T-cell (primary cell): ENCODE measurements at places on chromosomes 1 and 21. TPM values are rescaled to one million over a fixed set of nuclear protein-coding genes. Genes with fewer than 3 reads are reported as not detected.
A peak's percentile ranks its signal among the peaks of the same experiment; 100 is the strongest.

DNA sequence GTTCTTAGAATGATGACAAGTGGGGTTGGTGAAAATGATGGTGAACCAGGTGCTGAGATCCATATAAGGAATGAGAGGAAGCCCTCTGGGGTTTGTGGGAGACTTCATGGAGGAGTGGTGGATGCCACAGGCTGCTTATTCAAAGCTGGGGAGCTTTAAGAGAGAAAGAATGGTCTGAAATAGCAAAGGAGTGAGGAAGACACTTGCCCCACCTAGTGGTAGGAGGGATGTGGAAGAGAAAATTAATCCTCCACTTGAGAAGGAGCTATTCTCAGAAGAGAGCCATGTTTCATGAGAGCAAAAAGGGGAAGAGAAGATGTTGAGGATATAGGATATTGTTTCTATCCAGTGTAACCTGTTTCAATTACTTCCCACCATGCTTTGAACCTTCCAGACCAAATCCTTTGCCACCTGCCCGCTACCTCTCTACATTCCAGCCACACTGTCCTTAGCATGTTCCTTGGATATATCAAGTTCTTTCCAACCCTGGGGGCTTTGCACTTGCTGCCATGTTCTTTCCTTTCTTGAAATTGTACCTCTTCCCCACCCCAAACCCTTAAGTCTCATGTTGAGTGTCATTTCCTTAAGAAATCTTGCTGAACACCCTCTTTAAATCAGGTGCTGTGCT is 19.6 kb upstream of the ZNF648 start:
- no peak for DNase-seq

DNA sequence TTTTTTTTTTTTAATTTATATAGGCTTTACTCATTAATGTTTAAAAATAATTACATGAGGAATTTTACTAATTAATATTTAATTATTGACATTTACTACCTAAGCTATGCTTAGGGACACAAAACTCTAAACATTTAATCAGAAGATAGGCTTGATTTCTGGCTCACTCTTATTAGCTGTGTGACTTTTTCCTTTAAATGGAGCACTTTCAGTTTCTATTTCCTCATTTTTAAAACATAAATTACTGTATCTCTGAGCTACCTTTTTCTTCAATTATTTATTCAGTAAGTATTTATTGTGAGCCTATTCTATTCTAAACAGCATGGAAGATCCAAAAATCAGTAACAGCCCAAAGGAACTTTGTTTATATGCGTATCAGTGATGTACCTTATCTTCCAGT is 40.5 kb downstream of the MAP3K7CL start:
- no peak for DNase-seq

The OR2L5 gene
- total RNA-seq, result 0.09 TPM

DNA sequence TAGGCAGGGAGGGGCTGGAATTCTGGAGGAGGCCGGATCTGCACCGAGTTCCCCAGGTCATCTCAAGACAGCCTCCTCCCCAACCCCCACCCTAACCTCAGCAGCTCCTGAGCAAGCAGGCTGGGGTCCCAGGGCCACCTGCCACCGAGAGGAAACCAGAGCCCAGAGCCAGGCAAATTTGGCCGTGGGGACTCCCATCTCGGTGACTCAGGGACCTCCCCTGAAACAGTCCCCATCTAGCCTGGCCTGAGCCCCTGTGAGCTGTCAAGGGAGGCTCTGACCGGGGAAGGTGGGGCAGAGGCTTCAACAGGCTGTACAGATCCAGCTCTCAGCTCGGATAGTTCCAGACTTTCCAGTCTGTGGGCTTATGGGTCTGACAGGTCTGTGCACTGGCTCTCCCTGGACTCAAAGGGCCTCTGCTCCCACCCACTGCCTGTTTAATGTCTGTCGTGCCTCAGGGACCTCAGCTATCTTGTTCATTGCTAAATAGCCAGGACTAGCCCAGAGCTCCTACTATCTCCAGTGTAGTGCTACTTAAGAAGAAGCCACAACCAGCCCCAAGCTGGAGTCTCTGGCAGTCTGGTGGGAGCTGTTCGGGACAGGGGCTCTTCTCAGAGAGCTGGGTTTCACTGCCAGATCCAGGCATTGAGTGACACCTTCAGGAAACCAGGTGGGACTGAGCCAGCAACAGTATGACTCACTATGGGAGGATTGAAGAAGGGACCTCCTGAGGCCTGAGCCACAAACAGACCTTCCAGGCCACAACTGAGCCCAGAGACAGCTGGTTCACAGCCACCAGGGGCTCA is 25.6 kb downstream of the MATN1 start:
- DNase-seq, result no peak

The SLC2A5 gene
- 0.38 TPM for total RNA-seq

GRCh38 chr1:214281720-214282629 is 1.0 kb downstream of the SMYD2 start:
- no peak for DNase-seq

The CLDN8 gene
- not detected for total RNA-seq

DNA sequence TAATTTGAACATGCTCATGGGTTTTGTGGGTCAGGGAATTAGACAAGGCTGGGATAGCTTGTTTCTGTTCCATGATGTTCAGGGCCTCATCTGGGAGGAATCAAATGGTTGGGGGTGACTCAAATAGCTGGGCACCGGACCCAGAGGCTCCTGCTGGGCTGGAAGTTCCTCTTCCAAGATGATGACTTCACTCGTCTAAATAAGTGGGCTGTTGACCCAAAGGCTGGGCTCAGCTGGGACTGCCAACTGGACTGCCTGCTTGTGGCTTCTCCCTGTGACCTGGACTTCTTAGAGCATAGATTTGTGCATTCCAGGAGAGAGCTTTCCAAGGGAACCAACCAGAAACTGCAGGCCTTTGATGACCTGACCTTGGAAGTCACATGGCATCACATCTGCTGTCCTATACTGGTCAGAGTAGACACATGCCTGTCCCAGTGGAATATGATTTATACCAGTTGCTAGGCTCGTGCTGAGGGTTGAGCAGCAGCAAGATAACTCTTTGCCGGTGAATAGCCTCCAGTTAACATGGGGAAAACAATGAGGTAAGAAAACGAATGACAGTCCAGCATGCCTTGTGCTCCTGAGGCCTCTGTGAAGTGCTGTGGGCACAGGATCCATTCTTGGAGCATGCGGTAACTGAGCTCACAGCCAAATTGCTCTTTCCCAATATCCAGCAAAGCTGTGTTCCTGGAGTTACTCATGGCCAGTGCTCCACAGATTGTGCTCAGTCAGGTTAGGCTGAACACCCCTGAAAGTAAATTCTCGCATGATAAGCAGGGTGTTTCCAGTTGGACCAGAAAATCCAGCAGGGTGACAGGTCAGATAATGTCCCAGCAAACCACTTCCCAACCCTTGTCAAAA is 272.9 kb upstream of the TMEM51 start:
- DNase-seq, result no peak

The CADM3 gene
- not detected for total RNA-seq

DNA sequence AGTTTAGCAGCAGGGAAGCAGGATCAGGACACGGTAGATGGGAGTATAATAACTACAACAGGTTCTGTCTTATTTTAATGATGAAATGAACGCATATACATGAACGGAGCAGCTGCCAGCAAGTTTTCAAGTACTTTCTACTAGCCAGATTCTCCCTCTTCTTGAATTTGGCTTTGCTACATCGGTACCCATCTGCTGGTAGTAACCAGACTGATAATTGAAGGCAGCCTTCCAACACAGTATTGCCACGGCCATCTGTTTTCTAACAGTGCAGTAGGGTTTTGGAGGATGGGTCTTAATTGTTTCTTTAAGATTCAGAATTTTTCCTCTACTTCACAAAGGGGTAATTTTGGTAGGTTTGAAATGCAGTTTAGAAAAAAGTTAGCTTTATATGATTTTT is 33.4 kb downstream of the CENPF start:
- DNase-seq, result no peak

GRCh38 chr1:228801068-228801467 is 65.8 kb downstream of the RHOU start:
- no peak for DNase-seq

DNA sequence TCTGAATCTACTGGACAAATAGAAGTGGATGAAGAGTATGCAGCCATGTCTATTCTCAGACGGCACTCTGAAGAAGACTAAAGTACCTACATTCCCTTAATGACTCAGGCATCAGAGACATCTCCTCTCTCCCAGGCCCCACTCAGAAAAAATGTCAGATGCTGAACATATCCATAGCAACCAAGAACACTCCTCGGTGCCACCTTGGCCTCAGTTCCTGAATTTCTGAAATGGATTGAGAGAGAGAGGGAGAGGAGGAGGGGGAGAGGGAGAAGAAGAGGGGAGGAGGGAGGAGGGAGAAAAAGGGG is 16.0 kb upstream of the OVAAL start:
- DNase-seq, result no peak

The PPFIA4 gene
- total RNA-seq, result 1.7 TPM

The CCDC27 gene
- total RNA-seq, result not detected

DNA sequence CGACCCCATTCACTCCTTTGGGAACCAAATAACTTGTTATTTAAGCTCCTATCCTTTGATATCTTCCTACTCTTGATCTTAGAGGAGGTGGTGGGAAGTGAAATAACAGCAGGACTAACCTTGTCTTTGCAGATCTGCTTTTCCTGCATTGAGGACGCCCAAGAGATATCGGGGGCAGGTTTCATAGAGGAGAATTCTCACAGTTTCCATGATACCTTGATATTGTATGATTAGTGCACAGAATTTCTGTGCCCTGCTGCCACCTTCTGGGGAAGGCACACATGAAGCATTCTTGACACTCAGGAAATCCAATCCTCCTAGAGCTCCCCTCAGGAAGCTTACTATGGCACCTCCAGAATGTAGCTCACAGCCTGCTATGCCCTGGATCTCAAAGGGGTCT is 1.6 kb downstream of the CD1B start:
- DNase-seq, result no peak

- DNase-seq, result peak; percentile 47
Measured at GRCh38 chr1:40381268-40382107, 8.0 kb downstream of the SMAP2 start.

- no peak for DNase-seq
Measured at GRCh38 chr1:101198842-101199636, 37.8 kb upstream of the S1PR1 start.

DNA sequence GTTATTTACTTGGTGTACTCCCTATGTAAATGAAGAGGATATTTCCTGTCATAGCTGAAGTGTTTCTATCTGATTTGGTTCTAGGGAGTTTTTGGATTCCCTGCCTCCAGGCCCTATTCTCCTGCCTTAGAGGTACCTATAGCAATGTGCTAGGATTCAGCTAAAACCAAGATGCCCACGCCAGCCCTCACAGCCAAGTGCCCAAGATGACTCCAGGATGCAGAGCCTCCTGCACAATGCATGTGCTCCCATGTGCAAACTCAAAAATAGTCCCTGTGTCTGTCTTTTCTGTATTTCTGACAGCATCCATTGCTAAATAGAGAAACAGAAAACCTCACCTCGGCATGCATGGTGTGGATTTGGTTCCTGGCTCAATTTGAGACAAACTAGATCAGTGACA is 887 bp upstream of the TARBP1 start:
- DNase-seq, result no peak

The SLC22A15 gene
- 0.84 TPM for total RNA-seq

DNA sequence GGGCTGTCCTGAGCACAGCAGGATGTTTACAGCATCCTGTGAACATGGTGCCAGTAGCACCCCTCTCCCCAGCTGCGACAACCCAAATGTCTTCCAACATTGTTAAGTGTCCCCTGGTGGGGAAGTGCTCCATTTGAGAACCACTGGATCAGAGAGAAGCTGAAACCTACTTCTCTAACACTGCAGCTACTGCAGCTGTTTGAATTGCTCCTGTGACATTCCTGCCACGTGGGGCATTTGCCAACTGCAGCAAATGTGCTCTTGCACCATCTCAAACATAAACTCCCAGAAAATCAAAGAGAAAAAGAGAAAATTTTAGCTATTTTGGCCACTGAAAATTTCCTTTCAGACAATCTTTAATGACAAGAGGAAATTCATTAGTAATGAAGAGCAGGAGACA is 11.0 kb downstream of the SLC2A5 start:
- no peak for DNase-seq

DNA sequence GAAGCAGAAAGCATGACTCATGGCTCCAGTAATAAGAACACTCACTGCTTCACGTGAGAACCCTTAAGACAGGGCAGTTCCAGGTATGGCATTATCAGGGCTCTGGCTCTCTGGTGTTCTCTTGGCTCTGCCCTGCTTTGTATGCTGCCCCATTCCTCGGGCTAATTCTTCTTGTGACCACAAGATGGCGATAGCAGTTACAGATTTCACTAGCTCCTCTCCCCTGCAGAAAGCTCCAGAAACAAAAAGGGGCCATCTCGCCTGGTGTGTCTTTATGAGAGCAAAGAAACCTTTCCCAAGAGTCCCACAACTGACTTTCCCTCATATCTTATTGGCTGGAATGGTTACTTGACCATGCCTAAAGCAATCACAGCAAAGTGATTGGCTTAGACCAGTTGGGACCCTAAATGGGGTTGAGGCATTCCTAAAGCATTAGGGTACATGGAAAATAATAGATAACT is 60.1 kb downstream of the F3 start:
- peak; percentile 7 for DNase-seq

The ITLN2 gene
- total RNA-seq, result not detected

- no peak for DNase-seq
Measured at GRCh38 chr21:25039461-25040380, 567.6 kb downstream of the MRPL39 start.

DNA sequence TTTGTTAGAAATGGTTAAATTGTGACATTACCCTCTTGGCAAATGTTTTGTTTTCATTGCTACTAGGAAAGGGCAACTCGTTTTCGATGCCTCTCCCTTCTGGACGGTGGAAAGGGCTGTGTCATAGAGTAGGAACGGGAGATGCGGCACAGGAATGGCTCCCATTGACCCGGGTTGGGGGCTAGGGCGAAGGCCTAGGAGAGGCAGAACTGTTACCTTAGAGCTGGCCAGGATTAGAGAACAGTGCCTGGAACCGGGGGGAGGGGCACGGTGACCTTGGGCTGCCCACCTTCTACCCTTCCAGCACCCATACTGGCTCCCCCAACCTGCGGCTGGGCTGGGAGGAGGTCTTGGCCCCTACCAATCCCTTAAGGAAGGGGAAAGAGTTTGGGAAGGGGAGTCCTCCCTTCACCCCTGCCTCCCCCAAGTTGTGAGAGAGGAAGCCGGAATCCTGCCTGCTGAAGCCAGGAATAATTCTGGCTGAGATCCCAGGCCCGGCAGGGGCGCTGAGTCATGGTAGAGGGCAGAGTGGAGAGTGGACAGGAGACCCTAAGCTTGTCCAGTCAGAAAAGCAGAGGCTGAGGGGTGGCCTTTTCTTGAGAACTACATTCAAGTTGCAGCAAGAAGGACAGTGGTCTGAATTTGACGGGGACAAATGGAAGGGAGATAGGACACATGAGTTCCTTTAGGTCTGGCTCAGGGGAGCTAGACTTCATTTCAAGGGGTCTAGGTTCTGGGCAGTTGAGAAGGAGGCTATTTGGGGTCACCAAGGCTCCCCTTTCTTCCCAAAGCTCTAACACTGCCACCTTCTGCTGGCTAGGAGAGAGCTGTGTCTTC is 8.2 kb downstream of the LMNA start:
- no peak for DNase-seq

DNA sequence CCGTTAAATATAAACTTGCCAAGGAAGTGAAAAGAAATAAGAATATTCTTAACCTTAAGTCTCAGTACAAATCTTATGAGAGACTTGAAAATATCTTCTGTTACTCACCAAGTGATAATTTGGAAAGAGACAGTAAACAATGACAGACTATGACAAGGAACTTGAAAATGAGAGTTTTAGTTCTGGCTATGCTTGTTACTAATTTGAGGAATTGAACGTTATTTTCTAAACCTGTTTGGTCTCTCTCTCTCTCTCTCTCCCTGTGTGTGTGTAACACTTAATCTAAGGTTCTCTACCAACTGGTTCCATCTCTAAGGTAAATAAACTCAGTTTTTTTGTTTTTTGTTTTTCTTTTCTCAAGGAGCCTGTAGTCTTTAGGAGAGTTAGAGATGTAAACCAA is 161.8 kb downstream of the AMY1C start:
- no peak for DNase-seq

The CYP4Z1 gene
- not detected for total RNA-seq
